Left cardiac atrium (tissue), 4 donors: ENCODE measurements at places on chromosomes 2 and 18. TPM values are rescaled to one million over a fixed set of nuclear protein-coding genes. Genes with fewer than 3 reads are reported as not detected.

TMX3 gene
- total RNA-seq: 36.2 TPM

GRCh38 chr18:13019301-13019700 lies 28.1 kb downstream of the CEP192 start:
- no peak for DNase-seq

DNA sequence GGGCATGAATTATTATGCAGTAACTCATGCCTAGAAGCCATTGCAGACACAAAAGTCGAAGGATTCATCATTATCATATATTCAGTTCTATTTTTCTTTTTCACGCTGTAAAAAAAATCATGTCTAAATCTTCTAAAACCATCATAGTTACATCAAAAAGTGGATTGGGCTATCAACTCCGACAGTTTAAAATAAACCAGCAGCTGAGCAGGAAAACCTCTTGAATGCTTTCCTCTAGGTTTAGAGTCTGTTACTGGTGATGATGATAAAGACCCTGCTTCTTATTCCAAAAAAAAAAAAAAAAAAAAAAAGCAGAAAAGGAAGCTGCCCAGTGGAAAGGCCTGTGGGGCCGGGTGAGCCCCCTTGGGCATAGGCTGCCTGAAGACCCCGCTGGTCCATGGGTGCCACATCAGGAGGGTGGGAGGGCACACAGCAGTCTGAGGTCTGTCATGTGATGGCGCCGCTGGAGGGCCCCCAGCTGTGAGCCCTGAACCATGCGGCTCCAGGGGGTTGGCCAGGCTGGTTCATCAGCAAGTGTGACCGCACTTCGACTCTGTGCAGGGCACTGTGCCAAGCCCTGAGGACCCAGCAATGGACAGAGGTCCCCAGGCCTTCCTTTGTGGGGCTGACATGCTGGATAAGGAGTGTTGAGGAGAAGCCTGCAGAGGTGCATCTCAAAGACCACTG lies 199.6 kb downstream of the EIPR1 start:
- no peak for DNase-seq

- DNase-seq: no peak
Observed at GRCh38 chr2:221850076-221850475, 278.0 kb upstream of the EPHA4 start.

DNA sequence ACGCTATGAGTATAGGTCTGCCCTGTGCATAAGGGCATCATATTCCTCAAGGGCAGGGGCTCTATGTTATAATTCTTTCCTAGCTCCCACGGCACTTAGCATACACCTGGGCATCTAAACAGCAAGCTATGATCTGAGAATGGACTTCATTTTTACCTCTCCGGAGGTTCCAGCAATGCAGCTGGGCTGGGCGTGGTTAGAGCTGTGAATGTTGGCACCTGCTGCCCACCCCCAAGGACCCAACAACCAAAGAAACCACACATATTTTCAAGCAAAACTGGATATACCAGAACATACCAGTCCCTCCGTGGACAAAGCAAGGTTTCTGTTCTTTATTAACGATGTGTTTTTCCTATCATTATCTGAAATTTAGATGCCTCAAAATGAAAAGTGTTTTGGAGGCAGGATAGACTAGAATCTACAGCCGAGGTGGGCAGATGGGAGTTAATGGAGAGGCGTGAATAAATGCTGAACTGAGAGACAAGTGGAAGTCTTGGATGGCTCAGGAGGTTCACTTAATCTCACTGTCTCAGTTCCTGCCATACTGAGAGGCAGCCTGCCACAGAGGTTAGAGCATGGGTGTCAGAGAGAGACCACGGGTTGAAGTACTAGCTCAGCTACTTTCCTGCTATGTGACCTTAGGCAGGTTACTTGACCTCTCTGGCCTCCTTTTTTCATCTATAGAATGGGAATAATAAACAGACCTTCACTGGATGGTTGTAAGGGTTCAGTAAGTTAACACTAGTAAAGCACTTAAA lies 186.6 kb upstream of the SMAD2 start:
- no peak for DNase-seq

GRCh38 chr18:67354091-67354490 lies 162.4 kb downstream of the DSEL start:
- DNase-seq: no peak
